ENCODE measurements at places on chromosomes 6 and 20.
A peak's percentile ranks its signal among the peaks of the same experiment; 100 is the strongest.

GRCh38 chr6:88867841-88868731 lies 95.3 kb downstream of the RNGTT start:
- DNase-seq = peak; percentile 75

DNA sequence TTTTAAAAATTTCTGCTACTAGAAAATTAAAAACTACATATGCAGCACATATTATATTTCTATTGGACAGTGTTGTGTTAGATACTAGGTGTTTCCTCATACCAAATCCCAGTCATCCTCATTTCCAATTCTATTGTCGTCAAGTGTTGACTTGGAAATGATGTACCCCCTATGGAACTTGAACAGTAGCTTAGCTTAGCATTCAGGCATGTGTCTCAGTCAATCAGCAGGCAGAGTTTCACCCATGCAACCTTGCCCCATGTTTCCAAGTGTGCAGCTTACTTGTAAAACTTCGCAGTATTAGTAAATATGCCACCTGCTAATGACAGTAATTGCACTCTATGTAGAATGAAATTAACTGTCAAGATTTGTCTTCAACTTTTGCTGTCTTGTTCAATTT lies 59.5 kb downstream of the SAMD3 start:
- DNase-seq = no peak

- DNase-seq = no peak
Measured at GRCh38 chr6:144223686-144224085, 61.4 kb upstream of the UTRN start.

DNA sequence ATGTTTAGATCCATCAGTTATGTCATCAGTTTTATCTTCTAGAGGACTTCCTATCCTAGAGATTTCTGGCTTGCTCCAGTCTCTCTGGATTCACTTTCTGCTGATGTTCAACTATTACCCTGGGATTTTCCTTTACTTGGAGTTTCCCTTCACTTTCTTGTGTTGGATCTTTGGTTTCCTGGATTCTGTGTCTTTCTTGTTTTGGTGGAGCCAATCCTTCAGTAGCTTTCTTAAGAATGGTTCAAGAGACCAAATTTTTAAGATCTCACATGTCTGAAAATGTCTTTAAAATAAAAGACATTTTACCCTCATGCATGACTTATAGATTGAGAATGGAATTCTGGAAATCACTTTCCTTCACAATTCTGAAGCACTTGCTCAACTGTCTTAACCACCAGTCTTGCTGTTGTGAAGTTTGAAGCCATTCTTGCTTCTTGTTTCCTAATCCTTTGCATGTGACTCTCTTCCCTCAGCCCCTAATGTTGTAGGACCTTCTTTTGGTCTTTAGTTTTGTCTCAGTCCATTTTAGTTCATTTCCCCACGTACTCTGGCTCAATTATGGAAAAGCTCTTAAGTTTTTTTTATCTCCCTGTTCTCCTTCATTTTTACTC lies 87.9 kb downstream of the ARID1B start:
- peak; percentile 49 for DNase-seq

- DNase-seq = no peak
Measured at GRCh38 chr20:13524339-13524738, 114.4 kb downstream of the TASP1 start.

GRCh38 chr6:41288030-41288753 lies 1.7 kb upstream of the TREM1 start:
- DNase-seq = peak; percentile 9

DNA sequence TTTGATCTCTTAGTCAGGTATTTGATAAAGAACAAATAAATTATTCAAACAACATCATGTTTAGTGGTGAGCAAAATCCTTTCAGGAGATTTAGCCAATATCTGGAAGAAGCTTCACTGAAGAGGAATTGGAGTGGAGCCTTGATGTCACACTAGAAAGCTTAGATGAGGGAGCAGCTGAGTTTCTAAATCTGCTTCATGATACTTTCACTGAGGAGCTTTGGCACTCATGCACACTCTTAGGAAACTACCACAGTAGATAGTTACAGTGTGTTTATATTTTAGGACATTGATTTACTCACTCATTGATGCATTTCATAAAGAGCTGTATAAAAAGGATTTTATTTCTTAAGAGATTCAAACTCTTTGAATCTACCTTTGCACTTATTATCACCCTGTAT lies 366.2 kb upstream of the BTBD3 start:
- no peak for DNase-seq

GRCh38 chr6:148693882-148694484 lies 52.8 kb upstream of the UST start:
- DNase-seq = no peak

DNA sequence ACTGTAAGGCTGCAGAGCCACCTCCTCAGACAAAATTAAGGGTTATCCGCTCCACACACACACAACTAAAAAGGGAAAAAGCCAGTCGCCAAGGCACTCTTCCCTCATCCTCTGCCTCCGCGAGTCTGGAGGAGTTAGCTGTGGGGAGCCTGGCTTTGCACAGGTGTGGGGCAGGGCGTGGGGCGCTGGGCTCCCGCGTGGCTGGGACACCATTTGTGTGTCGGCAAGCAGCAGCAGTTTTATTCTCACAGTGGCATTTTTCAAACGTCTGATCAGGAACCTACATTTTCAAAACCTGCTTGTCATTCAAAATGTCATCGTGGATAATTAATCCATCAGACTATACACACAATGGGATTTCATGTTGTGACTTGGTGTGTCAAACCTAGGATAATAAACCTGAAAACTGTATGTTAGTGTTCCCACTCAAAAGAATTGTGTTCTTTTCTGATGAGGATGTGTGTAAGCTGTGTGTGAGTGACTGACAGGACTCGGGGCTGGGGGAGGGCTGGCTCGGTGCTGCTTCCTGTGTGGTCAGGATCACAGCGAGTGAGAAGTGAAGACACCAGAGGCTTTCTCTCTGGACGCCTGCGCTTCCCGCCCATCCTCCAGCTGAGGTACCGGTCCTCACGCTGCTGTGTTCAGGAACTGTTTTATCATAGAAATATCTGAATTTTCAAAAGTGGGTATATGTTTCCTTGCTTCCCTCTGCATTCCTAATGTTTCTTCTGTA lies 83.1 kb downstream of the IRF4 start:
- DNase-seq = peak; percentile 10

DNA sequence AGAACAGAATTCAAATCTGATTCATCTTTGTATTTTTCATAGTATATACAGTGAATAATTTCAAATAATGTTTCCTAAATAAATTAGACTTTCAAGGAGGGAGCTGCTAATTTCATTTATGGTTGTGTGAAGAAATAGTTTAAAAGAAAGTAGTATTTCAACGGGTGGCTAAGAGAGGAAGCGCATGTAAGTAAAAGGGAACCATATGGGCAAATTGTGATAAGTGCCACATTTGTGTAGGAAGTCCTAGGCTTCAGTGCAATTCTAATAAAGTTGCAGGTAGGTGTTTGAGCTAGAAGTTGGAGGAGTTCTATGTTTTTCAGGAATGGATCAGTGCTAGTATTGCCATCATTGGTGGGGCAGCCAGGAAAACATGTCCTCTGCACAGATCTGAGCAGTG lies 178.8 kb upstream of the PRDM1 start:
- DNase-seq = no peak

DNA sequence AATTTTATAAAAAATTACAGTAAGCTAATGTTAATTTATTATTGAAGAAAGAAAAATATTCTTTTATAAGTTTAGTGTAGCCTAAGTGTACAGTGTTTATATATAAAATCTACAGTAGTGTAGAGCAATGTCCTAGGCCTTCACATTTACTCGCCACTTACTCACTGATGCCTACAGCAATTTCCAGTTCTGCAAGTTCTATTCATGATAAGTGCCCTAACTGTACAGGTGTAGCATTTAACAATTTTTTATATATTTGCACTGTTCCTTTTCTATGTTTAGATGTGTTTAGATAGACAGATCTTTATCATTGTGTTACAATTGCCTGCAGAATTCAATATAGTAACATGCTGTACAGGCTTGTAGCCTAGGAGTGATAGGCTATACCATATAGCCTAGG lies 80.1 kb upstream of the HDAC2 start:
- DNase-seq = no peak

Measured in EH (cell line).